ENCODE measurements at places on chromosomes 5 and 9.

DNA sequence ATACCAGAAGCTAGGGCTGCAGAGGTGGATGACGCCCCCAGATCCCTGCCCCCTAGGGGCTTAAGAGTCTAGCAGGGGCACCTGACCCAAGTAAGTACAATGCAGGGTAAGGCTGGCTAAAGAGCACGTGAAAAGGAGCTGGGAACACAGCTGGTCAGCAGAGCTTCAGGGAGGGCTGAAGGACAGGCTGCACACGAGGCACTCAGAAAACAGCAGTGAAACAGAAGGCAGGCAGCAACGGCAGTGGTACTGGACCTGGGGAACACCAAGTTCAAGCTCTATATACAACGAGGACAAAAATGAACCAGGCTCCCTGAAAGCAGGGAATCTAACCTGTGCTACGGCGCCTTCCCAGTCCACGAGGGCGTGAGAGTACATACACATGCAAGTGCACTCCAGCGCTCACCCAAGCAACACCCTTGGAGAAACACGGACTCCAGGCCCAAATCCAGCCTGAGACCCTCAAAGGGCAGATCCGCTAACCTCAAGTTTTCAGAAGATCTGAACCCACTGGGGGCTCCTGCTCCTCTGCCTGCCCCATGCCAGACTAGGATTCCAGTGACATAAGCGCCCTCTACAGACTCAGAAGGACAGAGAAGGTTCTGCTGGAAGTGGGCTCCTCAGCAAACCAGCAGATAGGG lies 57.4 kb downstream of the PSMB7 start:
- no peak for DNase-seq

GRCh38 chr9:14881006-14881405 lies 29.2 kb downstream of the FREM1 start:
- no peak for DNase-seq

DNA sequence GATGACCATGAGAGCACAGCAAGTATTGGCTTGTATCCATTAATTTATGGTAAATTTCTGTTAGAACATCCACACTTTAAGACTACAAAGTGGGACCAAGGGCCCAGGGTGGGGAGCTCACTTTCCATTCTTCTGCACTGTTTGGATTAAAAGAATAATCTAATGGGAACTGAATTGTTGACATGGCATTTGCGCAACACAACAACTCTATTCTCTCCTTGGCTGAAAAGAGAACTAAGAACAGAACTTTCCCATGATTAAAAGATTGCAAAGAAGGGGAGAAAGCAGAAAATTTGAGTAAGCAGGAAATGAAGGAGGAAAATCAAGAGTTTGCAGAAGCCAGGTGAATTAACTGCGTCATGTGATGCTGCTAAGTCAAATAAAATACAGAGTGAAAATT lies 143.4 kb downstream of the HINT1 start:
- no peak for DNase-seq

- DNase-seq, result no peak
Measured at GRCh38 chr5:21212026-21212425, 1224.0 kb upstream of the CDH18 start.

- DNase-seq, result no peak
Measured at GRCh38 chr9:16010221-16010620, 457.4 kb downstream of the CCDC171 start.

DNA sequence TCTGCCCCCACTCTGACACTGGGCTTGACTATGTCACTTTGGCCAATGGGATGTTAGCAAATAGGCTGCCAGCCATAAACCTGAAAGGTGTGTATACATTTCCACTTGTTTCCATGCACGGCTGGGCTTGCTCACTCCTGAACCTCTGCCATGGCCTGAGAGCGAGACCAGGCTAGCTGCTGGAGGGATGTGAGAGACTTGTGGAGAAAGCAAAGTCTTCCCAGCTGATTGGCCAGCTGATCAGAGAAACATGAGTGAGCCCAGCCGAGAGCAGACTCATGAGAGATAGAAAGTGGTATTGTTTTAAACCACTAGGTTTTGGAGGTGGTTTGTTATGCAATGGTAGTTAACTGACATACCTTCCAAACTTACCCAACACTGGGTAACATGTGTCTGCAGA lies 13.9 kb downstream of the FAM193B start:
- DNase-seq, result no peak

DNA sequence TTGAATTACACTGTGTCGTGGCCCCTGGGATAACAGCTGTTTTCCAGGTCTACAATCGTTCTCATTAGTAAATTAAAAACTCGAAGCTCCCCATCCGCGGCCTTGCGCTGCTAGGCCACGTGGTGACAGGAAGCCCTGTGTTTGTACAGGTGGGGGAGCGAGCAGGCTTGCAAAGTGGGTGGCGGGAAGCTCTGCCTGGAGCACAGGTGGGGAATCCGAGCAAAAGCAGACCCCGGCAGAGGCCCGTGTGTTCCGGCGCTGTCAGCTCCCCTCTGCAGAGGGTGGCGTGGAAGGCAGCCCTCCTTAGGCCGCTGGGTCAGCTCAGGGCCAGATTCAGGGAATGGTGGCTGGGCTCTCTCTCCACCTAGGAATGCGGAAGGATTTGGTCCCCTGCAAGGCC lies 59.5 kb upstream of the ERCC6L2 start:
- no peak for DNase-seq

GRCh38 chr9:127537014-127537413 lies 75.1 kb upstream of the STXBP1 start:
- no peak for DNase-seq

GRCh38 chr5:129398026-129398678 lies 61.9 kb upstream of the ADAMTS19 start:
- no peak for DNase-seq

DNA sequence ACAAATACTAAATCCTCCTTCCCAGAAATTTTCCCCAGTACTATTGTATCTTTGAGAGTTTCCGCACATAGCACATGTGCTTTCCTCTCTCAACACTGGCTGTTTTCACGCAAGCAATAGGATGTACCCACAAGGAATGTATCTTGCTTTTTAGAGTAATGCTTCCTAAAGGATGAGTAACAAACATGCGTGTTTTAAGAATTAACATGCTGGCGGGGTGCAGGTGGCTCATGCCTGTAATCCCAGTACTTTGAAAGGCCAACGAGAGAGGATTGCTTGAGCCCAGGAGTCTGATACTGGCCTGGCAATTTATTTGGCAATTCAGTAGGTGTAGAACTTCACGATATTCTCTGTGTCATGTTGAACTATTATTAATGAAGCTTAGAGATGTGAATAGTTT lies 4.6 kb downstream of the RUFY1 start:
- DNase-seq, result no peak

- no peak for DNase-seq
Measured at GRCh38 chr5:115456539-115457040, 88.0 kb downstream of the FEM1C start.

- no peak for DNase-seq
Measured at GRCh38 chr9:100222674-100223073, 123.6 kb downstream of the INVS start.

DNA sequence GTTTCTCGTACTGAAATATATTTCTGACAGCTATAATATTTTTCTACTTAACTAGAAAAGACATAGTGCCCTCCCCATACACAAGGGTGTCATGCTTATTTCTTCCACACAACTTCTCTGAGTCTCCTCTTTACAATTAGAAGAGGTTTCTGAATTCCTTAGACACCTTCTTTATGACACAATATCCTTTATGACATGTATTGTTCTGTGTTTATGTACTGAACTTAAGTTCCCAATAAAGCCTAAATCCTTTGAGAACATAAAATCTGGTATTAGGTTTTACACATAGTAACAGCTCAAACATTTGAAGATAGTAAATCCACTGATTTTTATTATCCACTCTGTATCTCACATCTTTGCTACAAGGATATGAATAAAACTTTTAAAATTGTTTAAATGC lies 32.5 kb downstream of the GRAMD2B start:
- no peak for DNase-seq

DNA sequence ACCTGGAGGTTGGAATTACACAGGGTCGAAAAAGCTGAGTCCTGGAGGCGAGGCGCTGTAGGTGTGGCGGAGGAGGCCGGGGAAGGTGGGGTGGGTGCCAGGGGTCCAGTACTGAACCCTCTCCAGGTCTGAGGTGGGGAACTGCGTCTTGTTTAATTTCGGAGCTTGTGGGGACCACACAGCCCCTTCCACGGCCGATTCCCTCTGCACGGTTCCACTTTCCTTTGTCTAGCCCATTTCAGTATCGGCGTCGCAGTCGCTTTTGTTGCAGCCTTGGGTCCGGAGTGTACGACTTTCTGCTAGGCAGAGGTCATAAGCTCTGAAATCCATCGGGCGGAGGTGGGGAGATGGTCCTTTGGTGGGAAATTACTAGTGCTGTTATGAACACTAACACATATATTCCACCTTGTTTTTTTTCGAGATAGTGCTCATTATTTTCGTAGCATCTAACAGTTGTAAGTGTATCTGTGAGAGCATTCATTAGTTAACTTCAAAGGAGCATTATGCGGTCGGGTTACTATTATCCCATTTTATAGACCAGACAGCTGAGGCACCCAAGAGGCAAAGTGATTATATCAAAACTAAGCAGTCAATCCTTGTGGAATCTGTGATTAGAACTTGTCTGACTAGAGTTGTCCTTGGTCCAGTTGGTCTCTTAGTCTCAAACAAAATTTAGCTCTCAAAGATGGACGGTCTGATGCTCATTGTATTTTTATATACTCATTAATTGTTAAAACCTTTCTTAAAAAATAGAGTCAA lies 737 bp downstream of the RNF180 start:
- DNase-seq, result no peak

GRCh38 chr9:126439402-126439765 lies 112.8 kb downstream of the MVB12B start:
- no peak for DNase-seq

- no peak for DNase-seq
Measured at GRCh38 chr5:168779333-168779732, 200.2 kb upstream of the PANK3 start.

DNA sequence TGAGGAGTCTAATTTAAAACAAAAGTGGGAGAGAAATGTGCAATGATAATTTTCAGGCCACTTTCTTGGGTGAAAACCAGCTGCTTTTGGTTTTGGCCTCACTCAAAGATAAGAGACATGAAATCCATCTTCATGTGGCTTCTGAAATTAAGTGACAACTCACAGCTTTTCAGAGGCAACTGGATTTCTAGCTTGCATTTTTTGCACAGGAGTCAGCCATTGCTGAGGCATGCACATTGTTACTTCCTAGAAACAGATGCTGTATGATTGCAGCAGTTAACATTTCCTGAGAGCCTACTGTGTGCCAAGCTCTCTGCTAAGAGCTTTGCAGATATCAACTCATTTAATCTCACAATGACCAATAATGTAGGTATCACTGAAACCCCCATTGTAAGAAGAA lies 562.6 kb downstream of the NR2F1-AS1 start:
- no peak for DNase-seq

DNA sequence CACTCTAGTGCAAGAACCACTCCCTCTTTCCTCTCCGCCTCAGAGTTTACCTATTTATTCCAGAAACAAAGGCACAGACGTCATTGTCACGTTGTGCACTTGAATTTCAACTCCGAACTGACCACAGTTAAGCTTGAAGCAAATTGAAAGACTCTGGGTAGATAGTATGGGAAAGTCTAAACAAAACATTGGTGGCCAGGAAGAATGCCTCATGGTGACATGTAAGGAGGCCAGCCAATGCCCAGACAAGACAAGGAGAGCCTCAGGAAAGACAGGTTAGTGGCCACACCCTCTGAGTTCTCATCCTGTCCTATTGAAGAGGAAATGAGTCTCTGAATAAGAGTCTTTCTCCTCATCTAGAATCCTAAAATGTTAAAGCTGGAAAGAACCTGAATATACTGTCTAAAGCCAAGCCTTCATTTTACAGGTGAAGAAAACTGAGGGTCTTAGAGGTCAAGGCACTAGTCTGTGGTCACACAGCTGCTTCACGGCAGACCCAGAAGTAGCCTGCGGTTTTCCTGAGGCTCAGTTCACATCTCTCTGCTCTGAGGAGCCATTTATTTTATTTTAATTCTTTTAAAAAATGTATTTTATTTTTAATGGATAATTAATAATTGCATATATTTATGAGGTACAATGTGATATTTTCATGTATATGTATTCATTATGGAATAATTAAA lies 30.2 kb downstream of the ZFAND5 start:
- DNase-seq, result no peak

DNA sequence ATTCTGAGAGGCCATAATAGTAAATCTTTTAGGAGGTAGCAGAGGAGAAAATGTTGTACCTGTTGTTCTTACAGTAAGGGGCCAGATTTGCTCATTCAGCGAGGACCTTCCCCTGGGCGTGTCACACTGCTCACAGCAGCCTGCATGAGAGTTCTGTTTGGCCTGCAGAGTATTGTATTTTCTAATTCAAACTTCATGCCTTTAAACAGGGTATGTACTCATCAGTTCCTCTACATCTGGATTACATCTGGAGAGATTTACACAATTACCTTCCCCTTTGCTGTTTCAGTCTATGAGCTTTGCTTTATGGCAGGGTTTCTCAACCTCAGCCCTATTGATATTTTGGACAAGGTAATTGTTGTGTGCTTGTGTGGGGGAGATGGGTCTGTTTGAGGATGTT lies 170.9 kb upstream of the STK32A start:
- no peak for DNase-seq

- DNase-seq, result no peak
Measured at GRCh38 chr9:68446836-68447235, 90.4 kb downstream of the PGM5 start.

- no peak for DNase-seq
Measured at GRCh38 chr5:57863661-57864060, 381.1 kb upstream of the ACTBL2 start.

DNA sequence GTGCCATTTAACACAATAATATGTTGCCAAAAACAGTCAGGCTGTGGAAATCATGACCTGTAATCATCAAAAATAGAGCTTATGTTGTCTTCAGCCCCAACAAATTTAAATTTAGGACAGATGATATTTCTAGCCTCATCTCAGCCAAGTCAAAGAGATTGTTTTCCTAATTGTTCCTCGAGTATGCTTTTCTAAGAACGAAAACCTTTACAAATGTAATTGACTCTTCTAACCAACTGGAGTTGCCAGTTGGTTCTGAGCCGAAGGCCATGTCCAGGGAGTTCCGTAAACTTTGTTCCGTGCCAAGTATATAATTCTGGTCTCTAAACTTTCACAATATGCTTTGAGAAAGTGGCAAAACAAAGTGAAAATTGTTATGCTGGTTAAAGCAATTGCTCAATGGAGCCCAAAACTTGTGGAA lies 160.8 kb downstream of the CEMIP2 start:
- no peak for DNase-seq

- no peak for DNase-seq
Measured at GRCh38 chr9:89629081-89629976, 24.5 kb downstream of the GADD45G start.

GRCh38 chr5:87164409-87164808 lies 103.3 kb upstream of the RASA1 start:
- no peak for DNase-seq

DNA sequence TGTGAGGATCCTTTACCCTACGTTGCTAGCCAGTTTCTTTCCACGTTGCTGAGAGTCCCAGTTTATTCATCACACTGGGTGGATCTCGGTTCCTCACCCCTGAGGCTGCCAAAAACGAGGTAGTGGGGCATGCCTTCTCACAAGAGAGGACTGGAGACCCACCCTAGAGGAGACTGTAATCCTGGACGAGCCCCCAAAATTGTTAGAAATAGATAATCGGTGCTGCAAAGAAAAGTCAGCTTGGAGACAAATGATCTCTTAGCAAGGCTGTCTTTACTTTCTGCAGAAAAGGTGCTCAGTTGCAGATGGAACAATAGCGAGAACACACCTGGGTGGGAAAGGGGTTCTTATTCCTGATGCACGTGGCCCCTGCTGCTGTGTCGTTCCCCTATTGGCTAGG lies 101.8 kb downstream of the TMEM167A start:
- no peak for DNase-seq

Data from stimulated activated CD8-positive, alpha-beta memory T cell treated with anti-CD3 and anti-CD28 coated beads, Interleukin-2, amount 100 ng/mL, for 1 hour (primary cell).